ENCODE measurements at places on chromosomes 11 and 22. TPM values are rescaled to one million over a fixed set of nuclear protein-coding genes. Genes with fewer than 3 reads are reported as not detected.

The POU2AF1 gene
- polyA plus RNA-seq = 2.0 TPM

The HTR3A gene
- polyA plus RNA-seq = not detected

The OR2D2 gene
- not detected for polyA plus RNA-seq

The ACAD8 gene
- 30.1 TPM for polyA plus RNA-seq

The MRPL21 gene
- polyA plus RNA-seq = 48.1 TPM

The C11orf16 gene
- not detected for polyA plus RNA-seq

All from liver (tissue), 10 donors.